ENCODE measurements at places on chromosomes 5 and 9.

GRCh38 chr5:136209346-136209910 lies 16.5 kb upstream of the SMIM32 start:
- DNase-seq: no peak

- no peak for DNase-seq
These were observed 37.6 kb upstream of the MAST4 start for GRCh38 chr5:66558560-66558959.

DNA sequence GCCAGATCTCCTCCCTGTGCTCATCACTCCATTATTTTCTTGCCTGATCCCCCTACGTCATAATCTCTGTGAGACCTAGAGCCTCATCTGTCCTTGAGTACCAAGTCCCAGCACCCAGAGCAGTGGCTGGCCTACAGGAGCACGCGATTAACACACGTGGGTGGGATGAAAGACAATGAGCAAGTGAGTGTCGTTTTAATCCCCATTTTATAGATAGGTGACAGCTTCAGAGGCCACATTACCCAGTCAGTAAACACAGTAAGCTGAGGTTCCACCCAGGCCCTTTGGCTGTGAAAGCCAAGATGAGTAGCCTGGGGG lies 17.3 kb downstream of the TRUB2 start:
- no peak for DNase-seq

DNA sequence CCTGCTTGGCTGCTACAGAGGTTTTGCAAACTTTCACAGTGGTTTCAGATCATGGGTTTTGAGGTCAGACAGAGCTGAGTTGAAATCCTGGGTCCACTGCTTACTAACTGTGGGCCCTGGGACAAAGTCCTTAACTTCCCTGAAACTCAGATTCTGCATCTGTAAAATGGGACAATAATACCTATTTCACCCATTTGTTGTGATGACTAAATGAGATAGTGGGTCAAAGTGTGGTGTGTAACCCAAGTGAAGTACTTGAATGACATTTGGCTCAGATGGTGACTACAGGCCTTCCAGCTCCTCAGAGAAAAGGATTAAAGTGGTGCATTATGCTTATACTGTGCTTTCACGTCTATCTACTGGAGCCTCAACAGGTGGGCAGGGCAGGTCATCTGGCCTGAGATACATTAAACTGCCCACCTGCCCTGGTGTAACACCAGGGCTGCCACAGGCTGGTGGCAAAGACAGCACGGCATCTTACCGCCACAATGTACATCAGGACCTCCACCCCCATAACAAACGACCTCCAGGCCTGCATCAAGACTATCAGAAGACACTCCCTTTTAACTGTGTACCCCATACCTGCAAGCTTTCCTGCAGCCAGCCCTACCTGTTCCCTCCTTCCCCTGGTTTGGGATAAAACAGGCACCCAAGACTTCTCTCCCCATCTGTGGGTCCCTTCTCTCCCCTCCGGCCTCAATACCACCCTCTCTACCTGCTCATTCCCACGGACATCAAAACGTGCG lies 846 bp upstream of the TRAF1 start:
- DNase-seq: no peak

DNA sequence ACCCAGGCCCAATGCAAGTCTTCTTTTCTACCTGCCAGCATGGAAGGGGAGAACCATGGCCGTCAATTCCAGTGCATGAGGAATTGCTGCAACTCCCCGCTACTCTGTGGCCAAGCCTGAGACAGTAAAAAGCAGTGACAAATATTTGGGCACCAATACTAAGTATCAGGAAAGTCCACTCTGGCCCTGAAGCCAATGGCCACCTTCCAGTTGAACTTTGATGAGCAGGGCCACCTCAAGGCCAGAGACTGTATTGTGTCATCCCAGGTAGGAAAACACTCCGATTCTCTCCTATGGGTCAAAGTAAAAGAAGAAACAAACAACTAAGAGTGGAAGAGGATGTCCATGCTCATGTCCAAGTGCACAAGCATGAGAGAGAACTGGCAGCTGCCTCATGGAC lies 27.1 kb downstream of the RETREG1 start:
- DNase-seq: no peak

DNA sequence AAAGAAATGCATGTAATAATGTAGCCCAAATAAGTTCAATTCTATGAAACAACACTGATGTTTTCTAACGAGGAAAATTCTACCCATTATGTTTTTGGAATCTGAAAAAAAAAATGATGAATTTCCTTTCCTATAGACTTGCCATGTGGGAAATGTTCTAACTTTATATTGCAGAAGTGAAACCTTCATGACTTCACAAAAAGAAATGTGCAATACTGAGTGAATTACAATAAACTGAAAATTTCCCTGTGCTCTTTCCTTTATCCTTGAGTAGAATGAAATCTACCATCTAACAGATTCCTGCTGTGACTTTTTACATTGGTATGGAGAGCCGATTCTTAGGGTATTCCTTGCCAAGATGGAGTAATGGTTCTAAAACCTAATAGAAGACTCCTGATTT lies 1622.5 kb downstream of the MAT2B start:
- DNase-seq: no peak

All from nephron progenitor cell (in vitro differentiated cells).